ENCODE measurements at places on chromosomes 6 and 20. TPM values are rescaled to one million over a fixed set of nuclear protein-coding genes. Genes with fewer than 3 reads are reported as not detected.

Gene TUBB2B
- 31.0 TPM for polyA plus RNA-seq

Gene MDC1
- 49.0 TPM for polyA plus RNA-seq

Gene SMLR1
- 0.46 TPM for polyA plus RNA-seq

Gene HLA-DPB1
- polyA plus RNA-seq: 17.1 TPM

Gene EYS
- polyA plus RNA-seq: 0.78 TPM

Gene LY6G6F
- polyA plus RNA-seq: 0.30 TPM

Gene TRAPPC3L
- polyA plus RNA-seq: 0.42 TPM

Gene SLC17A9
- polyA plus RNA-seq: 1.3 TPM

DNA sequence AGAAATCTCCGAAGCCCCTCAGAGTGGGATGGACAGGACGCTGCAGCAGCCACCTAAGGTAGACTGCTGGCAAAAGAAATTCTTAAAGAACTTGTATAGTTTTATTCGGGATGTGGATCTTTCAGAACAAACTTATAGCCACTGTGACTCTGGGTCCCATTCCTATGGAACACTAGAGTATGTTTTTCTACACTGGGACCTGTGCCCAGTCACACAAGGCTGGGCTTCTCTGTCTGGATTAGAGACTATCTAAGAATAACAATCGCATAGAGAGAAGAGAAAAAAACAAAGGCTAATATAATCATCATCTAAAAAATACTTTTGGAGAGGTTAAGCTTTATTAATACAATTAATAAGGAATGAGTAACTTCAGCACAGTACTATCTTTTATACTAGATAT, 28.9 kb downstream of the RMND1 start:
- no peak for DNase-seq

GRCh38 chr6:109342506-109342905, 39.8 kb downstream of the CD164 start:
- no peak for DNase-seq

DNA sequence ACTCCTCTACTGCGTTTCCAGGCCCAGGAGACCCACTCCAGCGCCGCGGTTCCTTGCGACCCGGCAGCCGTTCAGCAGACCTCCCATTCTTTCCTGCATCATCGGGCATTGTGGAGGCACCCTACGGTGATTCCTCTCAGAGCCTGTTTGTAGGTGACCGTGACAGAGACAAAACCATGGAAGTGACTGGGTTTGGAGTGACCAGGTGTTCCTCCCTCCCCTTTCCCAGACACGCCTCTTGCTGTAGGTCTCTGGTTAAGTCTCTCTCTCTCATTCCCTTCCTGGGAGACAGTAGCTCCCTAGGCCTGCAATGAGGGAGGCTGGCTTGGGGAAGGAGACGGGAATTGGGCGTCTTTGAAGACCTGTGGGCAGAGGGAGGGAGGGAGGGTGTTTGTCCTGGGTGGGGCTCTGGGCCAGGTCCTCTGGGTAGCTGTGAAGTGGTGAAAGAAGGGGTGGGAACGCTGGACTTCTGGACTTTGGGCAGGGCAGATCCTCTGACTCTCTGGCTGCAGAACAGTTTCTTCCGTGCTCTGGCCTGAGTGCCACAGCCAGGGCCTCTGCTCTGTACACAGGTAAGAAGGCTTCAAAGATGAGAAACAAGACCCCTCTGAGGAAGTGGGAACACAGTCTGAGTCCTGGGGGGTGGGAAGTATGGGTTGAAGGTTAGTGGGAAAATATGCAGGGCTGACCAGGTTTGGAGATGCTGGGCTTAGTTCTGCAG, 763 bp downstream of the KLC4 start:
- no peak for DNase-seq

DNA sequence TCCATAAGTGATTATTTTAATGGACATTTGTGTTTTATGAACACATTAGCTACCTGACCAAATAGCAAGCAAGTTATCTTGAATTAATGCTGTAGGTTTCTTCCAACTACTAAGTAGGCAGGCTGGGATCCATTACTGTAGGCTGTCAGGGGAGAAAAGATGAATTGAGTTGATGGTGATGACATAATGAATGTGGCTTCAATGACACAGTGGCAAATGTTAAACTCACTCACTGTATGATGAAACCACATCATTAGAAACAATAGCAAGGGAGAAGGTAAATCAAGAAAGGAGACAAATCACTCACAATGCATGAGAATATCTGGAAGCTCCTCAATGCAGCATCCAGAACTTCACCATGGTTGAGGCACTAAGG, 529.7 kb upstream of the CITED2 start:
- DNase-seq: no peak

DNA sequence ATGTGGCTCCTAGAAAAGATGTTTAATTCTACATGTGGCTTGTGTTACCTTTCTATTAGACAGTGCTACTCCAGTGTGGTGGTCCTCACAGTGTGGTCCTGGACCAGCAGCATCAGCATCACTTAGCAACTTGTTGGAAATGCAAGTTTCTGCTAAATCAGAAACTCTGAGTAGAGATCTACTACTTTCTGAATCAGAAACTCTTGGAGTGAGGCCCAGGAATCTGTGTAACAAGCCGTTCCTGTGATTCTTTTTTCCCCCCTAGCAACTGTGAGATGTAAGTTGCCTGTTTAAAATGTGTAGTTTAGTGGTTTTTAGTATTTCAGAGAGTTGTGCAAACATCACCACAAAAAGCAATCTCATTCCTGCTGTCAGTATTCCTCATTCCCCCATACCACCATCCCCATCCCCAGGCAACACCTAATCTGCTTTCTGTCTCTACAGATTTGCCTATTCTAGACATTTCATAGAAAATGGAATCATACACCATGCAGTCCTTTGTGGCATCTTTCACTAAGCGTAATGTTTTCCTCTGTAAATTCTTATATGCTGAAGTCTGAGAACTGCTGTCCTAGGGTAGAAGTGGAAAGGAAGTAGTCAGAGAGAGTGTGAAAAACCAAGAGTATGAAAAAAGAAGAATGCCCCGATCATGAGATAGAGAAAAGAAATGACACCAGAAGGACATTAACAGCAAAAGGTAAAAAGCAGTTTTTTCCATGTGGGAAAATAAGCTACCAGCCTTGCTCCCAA, 18.9 kb upstream of the BTBD9 start:
- DNase-seq: no peak

DNA sequence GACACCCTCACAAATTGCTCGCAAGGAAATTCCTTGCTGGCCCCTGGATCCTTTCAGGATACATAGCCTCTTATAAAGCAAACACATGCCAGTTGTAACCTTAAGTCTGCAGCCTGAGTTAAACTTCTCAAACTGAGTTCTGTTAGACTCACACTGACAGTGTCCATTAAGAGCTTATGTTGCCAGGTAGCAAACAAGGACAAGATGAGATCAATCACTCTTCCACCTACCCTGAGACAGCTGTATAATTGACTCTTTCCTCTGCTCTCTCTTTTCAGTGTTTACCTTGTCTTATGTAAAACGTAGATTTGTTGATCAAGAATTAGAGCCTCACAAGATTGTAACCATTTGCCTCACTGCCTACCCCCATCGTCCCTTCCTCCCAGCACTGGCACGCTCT, 359.8 kb downstream of the EPM2A start:
- DNase-seq: no peak

DNA sequence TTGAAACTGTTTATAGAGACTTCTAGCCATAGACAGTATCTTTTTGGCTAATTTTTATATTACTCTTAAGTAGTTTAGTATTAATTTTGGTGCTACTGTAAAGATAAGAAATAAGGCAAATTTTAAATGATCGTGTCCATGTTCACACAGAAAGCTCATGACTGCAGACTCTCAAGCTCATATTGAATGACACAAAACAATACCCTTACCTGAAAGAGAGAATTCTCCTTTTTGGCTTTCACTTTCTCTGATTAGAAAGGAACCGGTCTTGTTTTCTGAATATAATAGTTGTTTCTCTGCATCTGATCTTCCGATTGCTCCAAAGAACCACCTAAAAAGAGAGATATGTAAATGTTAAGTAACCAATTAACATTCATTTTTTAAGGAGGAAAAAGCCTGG, 57.0 kb downstream of the FRK start:
- no peak for DNase-seq

GRCh38 chr6:6559994-6560570, 28.4 kb upstream of the LY86 start:
- no peak for DNase-seq

DNA sequence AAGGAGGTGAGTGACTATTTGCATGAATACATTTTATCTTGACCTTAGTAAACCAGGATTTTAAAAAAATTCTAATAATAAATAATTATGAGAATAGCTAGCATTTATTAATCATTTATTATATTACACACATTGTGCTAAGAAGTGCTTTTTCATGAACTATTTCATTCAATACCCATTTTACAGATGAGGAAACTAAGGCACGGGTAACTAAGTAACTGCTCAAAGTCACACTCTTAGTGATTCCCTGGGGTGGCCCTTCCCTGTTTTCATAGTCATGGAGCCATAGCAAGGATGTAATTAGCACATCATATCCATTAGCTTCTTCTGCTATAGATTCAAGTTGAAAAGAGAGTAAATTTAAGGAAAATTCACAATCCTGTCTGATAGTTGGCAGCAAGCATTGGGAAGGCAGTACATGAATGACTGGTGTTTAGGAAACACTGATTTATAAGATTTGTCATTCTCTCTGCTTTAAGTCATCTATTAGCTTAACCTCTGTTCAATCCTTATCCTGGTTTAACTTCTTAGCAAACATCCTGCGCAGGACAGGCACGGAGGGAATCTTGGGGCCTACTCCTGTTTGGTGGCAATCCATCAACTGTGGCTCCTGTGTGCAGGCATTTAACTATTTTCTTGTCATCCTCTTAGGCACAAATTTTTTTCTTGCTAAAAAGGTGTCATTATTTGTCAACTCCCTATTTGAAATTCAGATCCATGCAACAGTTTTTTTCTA, 68.3 kb downstream of the RIN2 start:
- no peak for DNase-seq

DNA sequence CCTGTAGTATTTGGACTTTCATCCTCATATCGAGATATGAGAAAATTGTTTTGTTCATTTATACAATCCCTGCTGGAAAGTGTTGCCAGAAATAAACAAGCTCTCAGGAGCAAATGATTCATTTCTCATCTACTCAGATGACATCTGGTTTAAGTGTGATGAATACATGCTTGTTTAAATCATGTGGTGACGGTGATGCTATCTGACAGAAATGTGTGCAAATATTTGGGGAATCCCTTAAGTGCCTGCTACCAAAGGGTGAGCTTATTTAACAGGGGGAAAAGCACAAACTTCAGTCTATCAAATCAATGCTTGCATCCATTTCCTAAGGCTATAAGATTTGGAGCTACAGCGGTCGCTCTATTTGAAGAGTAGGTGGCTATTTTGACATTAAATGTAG, 368.3 kb upstream of the SASH1 start:
- no peak for DNase-seq

DNA sequence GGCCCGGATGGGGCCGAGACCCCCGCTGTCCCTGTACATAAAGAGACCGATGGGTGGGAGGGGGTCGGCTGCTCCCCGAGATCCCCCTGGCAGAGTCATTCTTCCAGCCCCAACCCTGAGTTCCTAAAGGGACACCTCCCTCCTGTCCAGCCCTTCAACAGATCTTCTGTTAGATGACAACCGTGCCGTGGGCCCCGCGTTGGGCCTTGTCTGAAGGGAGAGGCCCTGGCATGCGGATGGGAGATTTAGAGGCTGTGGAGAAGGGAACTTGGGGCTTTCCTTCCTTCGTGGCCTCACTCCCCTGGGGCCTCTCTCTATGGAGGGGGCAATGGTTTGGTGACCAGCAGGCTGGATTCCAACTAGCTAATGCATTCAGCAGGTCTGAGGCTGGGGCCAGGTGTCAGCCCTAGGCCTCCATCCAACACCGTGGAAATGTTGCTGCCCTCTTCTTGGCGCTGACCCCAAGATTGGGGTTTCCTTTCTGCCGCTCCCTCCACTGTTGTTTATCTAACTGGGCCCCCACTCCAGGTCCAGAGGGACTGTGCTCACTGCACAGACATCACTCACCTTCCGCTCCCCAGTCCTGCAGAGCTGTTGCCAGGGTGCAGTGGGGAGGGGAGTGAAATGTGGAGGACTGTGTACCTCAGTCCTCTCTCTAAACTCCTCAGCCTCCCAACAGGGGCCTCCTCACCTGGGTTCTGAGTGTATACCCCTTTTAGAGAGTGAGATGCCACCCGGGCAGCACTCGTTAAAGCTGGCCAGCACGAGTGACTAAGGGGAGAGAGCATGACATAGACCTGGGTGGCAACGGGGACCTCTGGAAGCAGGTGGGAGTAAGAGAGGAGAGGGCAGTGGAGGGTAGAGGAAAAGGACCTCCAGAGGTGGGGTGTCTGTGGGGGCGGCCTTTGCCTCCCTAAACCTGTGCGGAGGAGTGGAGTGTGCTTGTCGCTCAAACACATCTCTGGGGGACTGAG, 6.7 kb downstream of the TMEM151B start:
- no peak for DNase-seq

GRCh38 chr6:151498327-151498726, 4.5 kb downstream of the CCDC170 start:
- DNase-seq: no peak

- DNase-seq: no peak
These were observed 255.5 kb upstream of the NRSN1 start for GRCh38 chr6:23870496-23870895.

GRCh38 chr6:63553900-63554299, 18.4 kb upstream of the LOC128125822 start:
- DNase-seq: no peak

- no peak for DNase-seq
These were observed 144.2 kb upstream of the TNFAIP3 start for GRCh38 chr6:137722749-137723272.

DNA sequence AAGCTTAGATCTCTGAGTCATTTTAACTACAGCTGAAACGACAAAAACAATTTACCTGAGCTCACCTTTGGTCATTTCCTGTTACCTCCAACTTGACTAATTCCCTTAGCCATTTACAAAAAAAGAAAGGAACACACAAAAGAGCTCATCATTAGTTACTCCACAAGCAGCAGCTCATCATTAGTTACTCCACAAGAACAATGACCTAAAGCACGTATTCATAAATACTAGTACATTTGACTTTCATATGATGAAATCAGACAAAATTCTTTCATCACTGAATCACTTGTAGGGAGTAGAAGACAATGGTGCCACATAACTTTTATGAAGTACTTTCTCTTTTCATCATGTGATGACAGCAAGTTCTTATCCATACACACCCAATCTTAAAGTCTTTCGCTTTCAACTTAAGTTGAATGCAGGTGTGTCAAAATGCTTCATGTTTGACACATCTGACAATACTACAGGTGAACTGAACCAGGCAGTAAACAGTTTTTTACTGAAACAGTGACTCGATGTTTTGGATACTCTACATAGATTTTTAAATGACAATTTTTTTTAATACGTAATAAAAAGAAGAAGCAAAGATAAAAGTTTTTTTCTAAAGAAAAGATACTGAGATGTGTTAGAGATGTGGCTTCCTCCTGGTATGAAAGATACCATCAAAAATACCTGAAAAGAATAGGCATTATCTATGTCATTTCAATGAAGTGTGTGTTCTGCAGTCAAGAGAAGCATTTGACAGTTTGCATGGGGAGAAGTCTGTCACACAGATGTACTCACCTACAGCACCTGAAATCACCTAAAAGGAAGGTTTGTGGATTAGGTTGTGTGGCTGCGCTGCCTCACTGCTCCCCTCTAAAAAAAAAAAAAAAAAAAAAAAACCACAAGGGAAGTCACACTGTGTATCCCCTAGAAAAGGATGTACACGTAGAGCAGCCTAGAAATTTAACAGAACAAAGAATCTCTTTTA, 109.1 kb downstream of the PRDM1 start:
- no peak for DNase-seq

Measured in left renal pelvis (tissue), 4 donors.